Suprapubic skin (tissue), 4 donors: ENCODE measurements at places on chromosomes 16 and 17.

DNA sequence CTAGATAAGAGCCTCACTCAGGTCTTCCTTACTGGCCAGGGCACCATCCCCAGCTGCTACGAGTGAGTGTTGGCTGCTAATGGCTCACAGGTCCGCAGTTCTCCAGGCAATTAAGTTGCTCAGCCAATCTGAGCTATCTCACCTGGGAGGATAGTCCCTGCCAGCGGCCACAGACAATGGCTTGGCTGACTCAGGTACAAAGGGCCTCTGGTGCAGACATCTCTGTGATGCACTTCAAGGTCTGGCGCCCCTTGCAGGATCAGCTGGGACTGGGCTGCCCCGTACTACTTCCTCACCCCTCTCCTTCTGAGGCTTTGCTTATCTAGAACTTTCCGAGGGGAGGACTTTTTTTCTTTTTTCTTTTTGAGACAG lies 49.2 kb upstream of the EMP2 start:
- no peak for DNase-seq

GRCh38 chr16:12062343-12063003 lies 85.9 kb downstream of the SNX29 start:
- DNase-seq = peak; percentile 96

DNA sequence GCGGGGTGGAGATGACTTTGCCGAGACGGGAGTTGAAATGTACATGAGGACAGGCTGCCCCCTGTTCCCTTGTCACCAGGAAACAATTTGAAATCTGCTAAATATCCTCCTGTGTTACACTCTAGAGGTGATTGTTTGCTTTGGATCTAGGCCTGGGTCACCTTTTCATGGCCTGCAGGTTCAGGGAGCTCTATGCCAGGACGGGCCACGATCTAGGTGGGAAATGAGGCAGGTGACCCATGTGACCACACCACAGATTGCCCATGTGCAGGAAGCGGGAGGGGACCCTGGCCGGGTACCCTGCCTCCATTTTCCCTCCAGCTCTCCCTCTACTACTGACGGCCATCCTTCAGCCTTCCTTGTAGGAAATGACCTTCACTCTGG lies 43.4 kb downstream of the MEAK7 start:
- DNase-seq = no peak

- DNase-seq = no peak
Observed at GRCh38 chr16:85357323-85357722, 245.1 kb upstream of the CIBAR2 start.

DNA sequence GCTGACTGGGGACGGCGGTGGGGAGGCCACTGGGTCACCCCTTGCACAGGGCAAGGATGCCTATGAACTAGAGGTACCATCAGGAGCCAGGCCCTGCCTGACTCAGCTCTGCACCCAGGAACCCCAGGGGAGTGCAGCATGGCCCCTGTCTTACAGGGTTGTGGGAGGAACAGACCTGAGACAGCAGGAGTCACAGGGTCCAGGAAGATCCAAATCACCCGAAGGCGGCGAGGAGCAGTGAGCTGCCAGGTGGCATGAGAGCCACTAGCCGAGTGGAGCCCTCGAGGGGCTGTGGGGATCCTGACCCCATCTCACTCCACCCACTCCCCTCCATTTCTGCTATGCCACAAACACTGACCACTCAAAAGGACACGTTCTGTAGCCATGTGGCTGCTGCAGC lies 30.8 kb downstream of the PLD6 start:
- DNase-seq = no peak
